ENCODE measurements at places on chromosomes 16 and 17.

DNA sequence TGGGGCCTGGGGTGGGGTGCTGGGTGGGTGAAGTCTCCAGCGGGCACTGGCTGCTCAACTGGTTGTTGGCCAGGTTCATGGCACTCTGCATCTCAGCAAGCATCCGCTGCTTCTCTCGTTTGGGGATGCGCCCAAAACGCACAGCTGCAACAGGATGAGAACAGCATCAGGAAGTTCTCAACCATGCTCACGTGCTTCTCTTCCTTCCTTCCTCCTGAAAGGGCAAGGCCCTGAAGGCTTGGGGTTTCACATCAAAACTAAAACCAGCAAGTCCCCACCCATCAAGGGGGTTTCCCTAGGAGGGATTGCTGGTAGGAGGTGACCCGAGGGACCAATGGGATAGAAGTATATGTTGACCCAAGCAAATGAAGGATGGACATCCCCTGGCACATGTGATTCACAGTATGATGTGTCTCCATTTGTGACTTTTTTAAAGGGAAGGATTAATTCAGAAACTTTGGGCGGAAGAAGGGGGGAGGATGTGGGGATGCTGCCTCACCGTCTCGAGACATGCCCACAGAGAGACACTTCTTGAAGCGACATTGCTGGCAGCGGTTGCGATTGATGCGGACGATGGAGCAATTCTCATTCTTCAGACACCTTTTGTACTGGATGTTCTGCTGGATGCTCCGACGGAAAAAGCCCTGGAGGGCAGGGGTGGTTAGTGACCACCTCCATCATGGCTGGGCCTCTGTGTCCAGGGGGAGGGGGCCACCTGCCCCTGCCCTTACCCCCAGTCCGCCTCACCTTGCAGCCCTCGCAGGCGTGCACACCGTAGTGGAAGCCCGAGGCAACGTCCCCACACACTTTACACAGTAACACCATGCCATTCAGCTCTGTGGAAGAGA is 4.2 kb downstream of the NR1D1 start:
- H3K4me1 ChIP-seq: peaks cover 44% of the 10 kb centered on the region
- H3K4me3 ChIP-seq: no peak overlapping the region
- peak overlapping the region; percentile 18 for H3K27ac ChIP-seq
- H3K27me3 ChIP-seq: no peaks in the 10 kb centered on the region
- H3K36me3 ChIP-seq: peaks cover 47% of the 10 kb centered on the region

DNA sequence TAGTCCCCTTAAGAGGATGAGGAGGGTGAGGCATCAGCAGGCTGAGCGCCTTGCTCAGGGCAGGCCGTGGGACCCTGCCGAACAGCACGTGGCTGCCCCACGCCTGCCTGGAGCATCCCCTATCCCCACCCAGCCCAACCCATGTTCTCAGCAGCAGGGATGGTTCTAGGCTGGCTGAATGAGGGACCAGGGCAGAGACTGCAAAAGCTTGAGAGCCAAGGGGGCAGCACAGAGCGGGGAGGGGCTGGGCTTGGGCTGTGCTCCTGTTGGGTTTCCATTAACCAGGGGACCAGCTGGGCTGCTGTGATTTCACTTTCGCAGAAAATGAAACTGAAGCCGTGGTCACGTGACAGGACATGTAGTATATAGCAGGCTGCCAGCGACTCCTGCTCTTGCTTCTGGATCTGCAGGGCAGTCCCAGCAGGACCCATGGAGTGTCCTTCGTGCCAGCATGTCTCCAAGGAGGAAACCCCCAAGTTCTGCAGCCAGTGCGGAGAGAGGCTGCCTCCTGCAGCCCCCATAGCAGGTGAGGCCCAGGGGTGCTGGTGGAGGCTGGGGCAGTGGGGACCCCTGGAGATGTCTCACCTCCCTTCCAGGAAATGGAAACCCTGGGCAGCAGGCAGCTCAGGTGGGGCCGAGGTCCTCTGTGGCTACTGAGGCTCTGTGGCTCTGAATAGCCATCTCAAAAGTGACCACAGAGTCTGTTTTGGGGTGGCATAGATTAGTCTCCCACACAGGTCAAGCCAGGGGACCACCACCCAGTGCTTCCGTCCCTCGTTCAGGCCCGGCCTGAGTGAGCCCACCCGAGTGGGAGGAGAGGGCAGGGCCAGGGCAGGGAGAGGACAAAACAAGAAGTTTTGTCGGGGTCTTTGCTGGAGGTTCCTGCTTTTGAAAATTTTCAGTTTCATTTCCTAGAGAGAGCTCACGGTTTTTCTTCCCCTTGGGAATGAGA is 2.9 kb downstream of the RNF213 start:
- no peaks in the 10 kb centered on the region for H3K36me3 ChIP-seq
- no peak overlapping the region for H3K4me3 ChIP-seq
- no peak for DNase-seq

DNA sequence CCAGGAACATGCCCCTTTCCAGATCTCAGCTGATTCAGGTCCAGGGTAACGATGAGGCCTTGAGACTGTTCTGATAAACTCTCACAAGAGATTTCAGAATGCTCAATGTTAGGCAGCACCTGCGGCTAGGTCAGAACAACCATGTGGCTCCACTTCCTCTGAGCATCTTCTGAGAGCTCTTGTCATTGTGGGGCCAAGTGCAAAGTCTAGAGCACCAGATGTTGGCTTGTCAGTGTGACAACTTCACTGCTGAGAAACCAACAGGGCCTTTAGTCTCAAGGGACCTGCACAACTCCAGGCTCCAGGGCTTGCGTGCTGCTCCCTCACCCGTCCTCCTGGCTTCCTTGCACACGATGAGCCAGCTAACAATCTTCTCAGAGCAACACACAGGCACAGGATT is 29.0 kb downstream of the FCSK start:
- H3K27ac ChIP-seq: no peak overlapping the region
- no peaks in the 10 kb centered on the region for H3K27me3 ChIP-seq
- 0 out of 2 replicates have a peak, but pooled peaks cover 3% of the 10 kb centered on the region for H3K36me3 ChIP-seq
- H3K4me3 ChIP-seq: no peak overlapping the region
- no peak for DNase-seq

DNA sequence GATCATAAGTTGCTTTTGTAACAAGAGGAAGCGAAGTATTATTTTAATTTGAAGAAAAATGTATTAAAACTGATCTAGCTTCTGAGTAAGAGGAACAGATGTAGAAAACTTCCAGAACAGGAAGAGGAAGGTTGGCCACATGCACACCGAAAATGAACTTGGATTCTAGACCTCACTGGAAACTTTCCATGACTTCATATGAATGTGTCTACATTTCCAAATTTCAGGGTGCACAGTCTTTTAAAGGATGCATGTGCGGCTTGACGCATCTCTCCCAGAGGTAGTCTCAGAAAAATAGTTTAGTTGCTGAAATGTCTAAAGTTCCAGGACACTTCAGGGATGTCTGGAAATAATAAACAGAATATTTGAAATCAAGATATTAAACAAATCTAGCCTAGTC is 275.1 kb upstream of the MYOCD start:
- peaks cover 14% of the 10 kb centered on the region for H3K27me3 ChIP-seq
- no peak for DNase-seq
- H3K4me1 ChIP-seq: no peaks in the 10 kb centered on the region
- no peak overlapping the region for H3K4me3 ChIP-seq
- no peaks in the 10 kb centered on the region for H3K36me3 ChIP-seq
- H3K27ac ChIP-seq: no peak overlapping the region

GRCh38 chr16:88487920-88488851 is 35.1 kb downstream of the ZFPM1 start:
- H3K36me3 ChIP-seq: peaks cover 2% of the 10 kb centered on the region
- H3K4me1 ChIP-seq: peaks cover 4% of the 10 kb centered on the region
- H3K27ac ChIP-seq: no peak overlapping the region
- H3K27me3 ChIP-seq: no peaks in the 10 kb centered on the region
- DNase-seq: no peak
